ENCODE measurements at places on chromosomes 16 and 17. TPM values are rescaled to one million over a fixed set of nuclear protein-coding genes. Genes with fewer than 3 reads are reported as not detected.

KCNJ18 gene
- total RNA-seq = not detected

GTF3C1 gene
- total RNA-seq = 58.3 TPM

SCN4A gene
- total RNA-seq = not detected

SPATA33 gene
- 5.8 TPM for total RNA-seq

RNF112 gene
- total RNA-seq = 1.2 TPM

NXPH3 gene
- 5.3 TPM for total RNA-seq

C17orf50 gene
- total RNA-seq = 0.46 TPM

TTYH2 gene
- total RNA-seq = 2.4 TPM

ENDOV gene
- 25.5 TPM for total RNA-seq

NEUROD2 gene
- not detected for total RNA-seq

VTN gene
- total RNA-seq = 3.7 TPM

SOX9 gene
- 3.5 TPM for total RNA-seq

ADAMTS18 gene
- not detected for total RNA-seq

BICDL2 gene
- 21.6 TPM for total RNA-seq
